ENCODE measurements at places on chromosomes 5 and 9.
A peak's percentile ranks its signal among the peaks of the same experiment; 100 is the strongest.

DNA sequence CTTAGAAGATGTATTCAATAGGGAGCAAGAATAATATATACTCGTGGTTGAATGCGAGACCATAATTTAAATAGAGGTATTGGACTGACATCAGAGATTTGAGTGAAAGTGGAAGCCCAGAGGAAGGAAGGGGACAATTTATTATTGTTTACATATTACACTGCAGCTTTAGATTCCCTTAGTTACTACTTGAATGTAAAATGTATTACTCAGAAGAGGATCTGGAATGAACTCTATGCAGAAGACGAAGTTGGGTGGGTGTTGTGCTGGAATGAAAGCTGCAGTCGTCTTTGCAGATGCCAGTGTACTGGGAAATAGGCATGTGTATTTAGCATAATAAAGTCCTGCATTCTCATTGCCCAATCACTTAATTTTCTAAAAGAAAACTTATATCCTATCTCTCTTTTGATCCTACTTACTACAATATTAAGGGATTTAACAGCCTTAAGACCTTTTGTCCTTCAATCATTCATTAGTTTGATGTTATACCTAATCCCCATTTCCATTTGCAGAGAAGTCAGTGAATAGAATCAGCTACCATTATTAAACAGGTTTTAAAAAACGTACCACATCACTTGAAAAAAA lies 570.7 kb upstream of the WWC1 start:
- no peak overlapping the region for H3K27ac ChIP-seq
- no peaks in the 10 kb centered on the region for H3K36me3 ChIP-seq
- no peak overlapping the region for H3K4me3 ChIP-seq
- DNase-seq: no peak

- no peak overlapping the region for H3K4me3 ChIP-seq
- H3K36me3 ChIP-seq: no peaks in the 10 kb centered on the region
- peaks cover 1% of the 10 kb centered on the region for H3K4me1 ChIP-seq
- H3K27ac ChIP-seq: no peak overlapping the region
- DNase-seq: no peak
These were observed 76.3 kb upstream of the IL12B start for GRCh38 chr5:159406571-159406970.

GRCh38 chr9:84121991-84122523 lies 141.5 kb downstream of the RMI1 start:
- no peak for DNase-seq
- H3K4me1 ChIP-seq: no peaks in the 10 kb centered on the region
- no peaks in the 10 kb centered on the region for H3K27me3 ChIP-seq
- no peaks in the 10 kb centered on the region for H3K36me3 ChIP-seq
- H3K4me3 ChIP-seq: no peak overlapping the region

GRCh38 chr5:174097486-174098185 lies 52.1 kb downstream of the NSG2 start:
- no peak for DNase-seq
- no peak overlapping the region for H3K27ac ChIP-seq

DNA sequence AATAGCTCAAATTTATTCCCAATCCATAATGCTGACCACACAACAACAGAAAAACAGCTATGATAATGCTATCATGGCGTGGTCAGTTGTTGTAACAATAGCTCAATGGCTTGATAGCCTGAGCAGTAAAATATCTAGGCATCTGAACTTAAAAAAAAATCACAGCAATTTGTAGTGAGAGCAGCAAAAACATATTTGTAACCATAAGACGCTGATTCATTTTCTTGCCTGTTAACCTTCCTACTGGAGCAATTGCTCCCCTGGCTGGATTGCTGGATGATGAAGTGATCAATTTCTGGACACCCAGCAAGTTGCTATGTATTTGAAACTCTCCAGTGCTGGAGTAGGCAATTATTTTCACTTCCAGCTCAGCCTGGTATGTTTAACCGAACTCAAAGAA lies 115.1 kb downstream of the PCSK1 start:
- DNase-seq: no peak
- H3K4me3 ChIP-seq: no peak overlapping the region

DNA sequence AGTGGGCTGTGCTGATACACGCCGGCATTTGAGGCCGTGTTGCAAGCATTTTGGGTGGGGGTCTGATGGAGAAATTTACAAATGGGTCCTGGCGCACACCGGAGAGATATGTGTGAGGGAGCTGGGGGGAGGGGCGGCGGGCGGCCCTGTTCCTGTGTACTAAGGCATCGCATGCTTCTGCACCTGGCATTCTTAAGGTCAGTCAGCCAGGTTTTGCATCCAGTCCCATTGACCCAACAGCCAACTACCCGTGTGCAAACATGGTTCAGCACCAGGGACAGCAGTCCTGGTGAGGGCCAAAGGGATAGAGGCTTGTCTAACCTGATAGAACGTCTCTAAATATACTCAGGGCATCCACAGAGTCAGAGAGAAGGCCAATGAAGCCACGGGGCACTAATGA lies 839 bp downstream of the GABRG2 start:
- no peaks in the 10 kb centered on the region for H3K27me3 ChIP-seq
- peaks cover 2% of the 10 kb centered on the region for H3K4me1 ChIP-seq
- DNase-seq: peak; percentile 94
- H3K27ac ChIP-seq: no peak overlapping the region
- H3K4me3 ChIP-seq: peak overlapping the region; percentile 33
- no peaks in the 10 kb centered on the region for H3K36me3 ChIP-seq

DNA sequence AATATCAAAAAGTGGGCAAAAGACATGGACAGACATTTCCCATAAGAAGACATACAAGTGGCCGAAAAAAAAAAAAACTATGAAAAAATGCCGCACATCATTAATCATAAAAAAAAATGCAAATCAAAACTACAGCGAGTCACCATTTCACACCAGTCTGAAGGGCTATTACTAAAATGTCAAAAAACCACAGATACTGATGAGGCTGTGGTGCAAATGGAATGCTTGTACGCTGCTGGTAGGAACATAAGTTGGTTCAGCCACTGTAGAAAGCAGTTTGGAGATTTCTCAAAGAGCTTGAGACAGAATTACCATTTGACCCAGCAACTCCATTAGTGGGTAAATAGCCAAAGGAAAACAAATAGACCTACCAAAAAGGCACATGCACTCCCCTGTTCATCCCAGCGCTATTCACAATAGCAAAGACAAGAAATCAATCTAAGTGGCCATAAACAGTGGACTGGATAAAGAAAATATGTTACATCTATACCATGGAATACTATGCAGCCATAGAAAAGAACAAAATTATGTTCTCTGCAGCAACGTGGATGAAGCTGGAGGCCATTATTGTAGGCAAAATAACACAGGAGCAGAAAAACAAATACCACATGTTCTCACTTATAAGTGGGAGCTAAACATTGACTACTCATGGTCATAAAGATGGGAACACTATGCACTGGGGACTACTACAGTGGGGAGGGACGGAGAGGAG lies 110.6 kb upstream of the BOD1 start:
- H3K4me1 ChIP-seq: peaks cover 4% of the 10 kb centered on the region
- no peaks in the 10 kb centered on the region for H3K27me3 ChIP-seq
- H3K27ac ChIP-seq: no peak overlapping the region
- DNase-seq: no peak
- H3K4me3 ChIP-seq: no peak overlapping the region
- H3K36me3 ChIP-seq: no peaks in the 10 kb centered on the region

DNA sequence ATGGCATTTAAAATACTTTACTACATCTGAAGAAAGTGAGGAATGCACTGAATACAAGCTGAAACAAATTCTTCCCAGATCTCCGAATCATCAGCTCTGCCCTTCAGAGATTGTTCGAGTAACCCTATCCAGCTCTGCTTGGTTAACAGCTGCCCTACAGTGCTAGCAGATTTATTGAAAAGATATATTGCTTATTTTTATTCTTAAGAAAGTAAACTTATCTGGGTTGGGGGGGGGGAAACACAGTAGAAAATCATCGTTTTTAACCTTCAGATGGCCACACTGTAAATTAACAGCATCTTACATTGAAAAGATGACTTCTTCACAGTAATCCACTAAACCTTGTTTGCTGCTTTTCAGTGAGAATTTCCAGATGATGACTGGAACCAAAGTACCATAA lies 210.8 kb downstream of the NFIB start:
- H3K27me3 ChIP-seq: no peaks in the 10 kb centered on the region
- H3K4me3 ChIP-seq: no peak overlapping the region
- H3K27ac ChIP-seq: no peak overlapping the region
- no peak for DNase-seq
- no peaks in the 10 kb centered on the region for H3K36me3 ChIP-seq

GRCh38 chr5:159906943-159907342 lies 9.3 kb upstream of the ADRA1B start:
- H3K36me3 ChIP-seq: no peaks in the 10 kb centered on the region
- no peak overlapping the region for H3K27ac ChIP-seq
- H3K4me1 ChIP-seq: 0 out of 2 replicates have a peak, but pooled peaks cover 3% of the 10 kb centered on the region
- no peak overlapping the region for H3K4me3 ChIP-seq
- H3K27me3 ChIP-seq: no peaks in the 10 kb centered on the region
- DNase-seq: no peak

- H3K4me3 ChIP-seq: no peak overlapping the region
- no peak for DNase-seq
- H3K27me3 ChIP-seq: no peaks in the 10 kb centered on the region
- peaks cover 1% of the 10 kb centered on the region for H3K4me1 ChIP-seq
These were observed 164.5 kb downstream of the PIK3R1 start for GRCh38 chr5:68380078-68380477.

- H3K4me1 ChIP-seq: 0 out of 2 replicates have a peak, but pooled peaks cover 1% of the 10 kb centered on the region
- no peaks in the 10 kb centered on the region for H3K36me3 ChIP-seq
- H3K4me3 ChIP-seq: no peak overlapping the region
- DNase-seq: no peak
These were observed 7.3 kb upstream of the RHOBTB3 start for GRCh38 chr5:95723632-95724369.

GRCh38 chr5:168328814-168329213 lies 37.4 kb downstream of the WWC1 start:
- no peak for DNase-seq
- H3K4me1 ChIP-seq: peaks cover 25% of the 10 kb centered on the region
- no peaks in the 10 kb centered on the region for H3K36me3 ChIP-seq
- no peak overlapping the region for H3K27ac ChIP-seq
- no peaks in the 10 kb centered on the region for H3K27me3 ChIP-seq

GRCh38 chr9:100555471-100555870 lies 22.4 kb upstream of the CAVIN4 start:
- no peaks in the 10 kb centered on the region for H3K36me3 ChIP-seq
- no peaks in the 10 kb centered on the region for H3K4me1 ChIP-seq
- DNase-seq: no peak
- no peak overlapping the region for H3K27ac ChIP-seq
- H3K4me3 ChIP-seq: no peak overlapping the region

- 0 out of 2 replicates have a peak, but pooled peaks cover 5% of the 10 kb centered on the region for H3K4me1 ChIP-seq
- DNase-seq: no peak
- H3K36me3 ChIP-seq: no peaks in the 10 kb centered on the region
- no peaks in the 10 kb centered on the region for H3K27me3 ChIP-seq
- no peak overlapping the region for H3K4me3 ChIP-seq
- no peak overlapping the region for H3K27ac ChIP-seq
These were observed 6.2 kb upstream of the ERGIC1 start for GRCh38 chr5:172827841-172828240.

GRCh38 chr9:134955801-134956200 lies 38.1 kb upstream of the FCN1 start:
- H3K4me3 ChIP-seq: no peak overlapping the region

GRCh38 chr5:27103486-27103885 lies 65.1 kb upstream of the CDH9 start:
- H3K36me3 ChIP-seq: no peaks in the 10 kb centered on the region
- no peaks in the 10 kb centered on the region for H3K27me3 ChIP-seq
- no peak overlapping the region for H3K27ac ChIP-seq
- no peak overlapping the region for H3K4me3 ChIP-seq
- DNase-seq: no peak

DNA sequence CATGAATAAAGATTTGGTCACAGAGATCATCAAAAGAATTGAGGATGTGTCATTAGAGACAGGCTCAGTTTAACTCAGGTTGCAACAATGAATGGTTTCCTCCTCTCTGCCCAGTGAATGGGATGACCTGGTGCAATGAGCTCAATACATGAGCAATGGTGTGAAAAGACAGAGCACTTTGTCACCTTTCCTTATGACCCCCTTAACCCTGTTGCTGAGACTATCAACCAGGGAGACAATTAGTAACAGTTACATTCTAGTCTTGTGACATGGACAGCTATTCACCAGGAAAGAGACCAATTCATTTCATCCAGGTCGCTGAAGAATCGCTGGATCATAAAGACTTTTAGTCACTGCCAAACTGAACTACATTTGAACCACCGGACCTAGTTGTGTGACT lies 19.9 kb upstream of the CDH6 start:
- no peak for DNase-seq
- no peaks in the 10 kb centered on the region for H3K27me3 ChIP-seq
- H3K4me3 ChIP-seq: no peak overlapping the region
- H3K36me3 ChIP-seq: no peaks in the 10 kb centered on the region
- H3K4me1 ChIP-seq: no peaks in the 10 kb centered on the region
- no peak overlapping the region for H3K27ac ChIP-seq

GRCh38 chr5:62152394-62153087 lies 153.5 kb upstream of the KIF2A start:
- H3K4me1 ChIP-seq: no peaks in the 10 kb centered on the region
- no peaks in the 10 kb centered on the region for H3K36me3 ChIP-seq
- no peak overlapping the region for H3K27ac ChIP-seq
